ENCODE measurements at places on chromosomes 11 and 22. TPM values are rescaled to one million over a fixed set of nuclear protein-coding genes. Genes with fewer than 3 reads are reported as not detected.
A peak's percentile ranks its signal among the peaks of the same experiment; 100 is the strongest.

DNA sequence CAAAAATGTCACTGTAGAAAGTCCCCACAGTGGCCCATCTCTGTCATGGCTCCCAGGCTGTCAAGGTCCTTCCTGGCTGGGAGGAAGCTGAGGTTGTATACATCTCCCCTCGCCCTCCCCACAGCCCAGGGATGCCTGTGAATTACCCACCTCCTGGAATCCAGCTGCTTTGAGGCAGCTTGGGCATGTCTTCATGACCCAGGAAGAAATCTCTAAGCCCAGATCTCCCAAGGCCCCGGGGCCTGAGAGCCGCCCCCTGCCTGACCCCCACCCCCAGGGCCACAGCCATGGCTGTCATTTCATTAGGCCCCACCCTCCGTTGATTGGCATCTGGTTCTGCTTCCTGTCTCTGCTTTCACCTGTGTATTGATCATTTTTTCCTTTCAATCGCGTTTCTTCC is 207.5 kb downstream of the TBC1D22A start:
- no peak overlapping the region for H3K27ac ChIP-seq
- H3K4me3 ChIP-seq, result no peak overlapping the region
- H3K27me3 ChIP-seq, result no peaks in the 10 kb centered on the region
- H3K36me3 ChIP-seq, result peaks cover 10% of the 10 kb centered on the region

ST14 gene
- 1.0 TPM for total RNA-seq

GRCh38 chr11:73997120-73997770 is 11.6 kb downstream of the UCP3 start:
- H3K27me3 ChIP-seq, result no peaks in the 10 kb centered on the region
- H3K36me3 ChIP-seq, result peaks cover 12% of the 10 kb centered on the region
- no peak for DNase-seq
- H3K4me1 ChIP-seq, result no peaks in the 10 kb centered on the region

TBX10 gene
- total RNA-seq, result 0.14 TPM

- no peaks in the 10 kb centered on the region for H3K27me3 ChIP-seq
- H3K4me3 ChIP-seq, result no peak overlapping the region
- no peak overlapping the region for H3K27ac ChIP-seq
- peaks cover 48% of the 10 kb centered on the region for H3K4me1 ChIP-seq
- no peaks in the 10 kb centered on the region for H3K36me3 ChIP-seq
Measured at GRCh38 chr11:128389461-128389976, 197.8 kb downstream of the ETS1 start.

GRCh38 chr11:44572884-44573283 is 7.4 kb downstream of the CD82 start:
- H3K4me1 ChIP-seq, result peaks cover 80% of the 10 kb centered on the region
- no peaks in the 10 kb centered on the region for H3K36me3 ChIP-seq
- H3K4me3 ChIP-seq, result no peak overlapping the region
- no peak for DNase-seq
- H3K27me3 ChIP-seq, result no peaks in the 10 kb centered on the region

GRCh38 chr22:19473578-19473977 is 5.4 kb downstream of the UFD1 start:
- H3K4me1 ChIP-seq, result peaks cover 32% of the 10 kb centered on the region
- no peaks in the 10 kb centered on the region for H3K27me3 ChIP-seq
- H3K36me3 ChIP-seq, result peaks cover 71% of the 10 kb centered on the region
- H3K4me3 ChIP-seq, result no peak overlapping the region
- H3K27ac ChIP-seq, result no peak overlapping the region

DNA sequence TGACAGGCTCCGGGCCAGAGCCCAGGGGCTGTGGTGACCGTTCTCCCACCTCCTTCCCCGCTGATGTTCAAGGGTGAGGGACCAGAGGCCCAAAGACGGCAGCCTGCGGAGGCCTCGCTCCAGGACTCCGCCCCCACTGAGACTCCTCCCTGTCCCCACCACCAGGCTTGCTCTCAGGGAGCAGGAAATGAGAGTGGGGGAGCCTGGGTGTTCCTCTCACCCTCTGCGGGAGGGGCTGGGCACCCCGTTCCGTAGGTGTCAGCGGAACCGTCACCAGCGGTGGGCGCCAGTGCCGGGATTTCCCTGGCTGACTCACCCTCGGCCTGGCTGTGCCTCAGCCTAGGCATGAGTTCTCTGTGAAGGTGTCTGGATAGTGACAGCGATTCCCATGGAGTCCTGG is 15.7 kb downstream of the DAGLA start:
- H3K4me3 ChIP-seq, result peak overlapping the region; percentile 49
- no peaks in the 10 kb centered on the region for H3K36me3 ChIP-seq
- peak overlapping the region; percentile 92 for H3K27ac ChIP-seq
- peaks cover 89% of the 10 kb centered on the region for H3K4me1 ChIP-seq
- no peaks in the 10 kb centered on the region for H3K27me3 ChIP-seq
- peak; percentile 79 for DNase-seq

POTEH gene
- not detected for total RNA-seq

- H3K36me3 ChIP-seq, result no peaks in the 10 kb centered on the region
- H3K4me3 ChIP-seq, result no peak overlapping the region
- no peaks in the 10 kb centered on the region for H3K4me1 ChIP-seq
- no peaks in the 10 kb centered on the region for H3K27me3 ChIP-seq
- no peak overlapping the region for H3K27ac ChIP-seq
- DNase-seq, result no peak
Measured at GRCh38 chr11:95563173-95563572, 226.4 kb downstream of the FAM76B start.

DNA sequence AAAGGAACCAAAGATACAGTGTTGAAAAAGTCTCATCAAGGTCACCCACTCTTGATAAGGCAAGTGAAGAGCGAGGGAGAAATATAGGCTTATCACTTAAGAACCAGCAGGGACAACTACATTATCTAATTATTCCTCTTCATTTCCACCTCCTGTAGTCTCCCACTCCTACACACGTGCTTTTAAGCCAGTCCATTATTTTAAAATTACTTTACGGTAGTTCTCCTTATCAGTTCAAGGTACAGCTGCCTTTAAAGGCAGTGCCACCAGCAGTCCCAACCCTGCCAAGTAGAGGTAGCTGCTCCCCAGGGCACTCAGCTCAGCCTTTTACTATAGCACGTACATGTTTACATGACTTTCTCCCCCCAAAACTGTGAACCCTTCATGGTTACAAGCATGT is 161.5 kb upstream of the BLID start:
- no peak for DNase-seq
- H3K36me3 ChIP-seq, result no peaks in the 10 kb centered on the region
- no peaks in the 10 kb centered on the region for H3K27me3 ChIP-seq

NRXN2 gene
- 0.71 TPM for total RNA-seq

- H3K27ac ChIP-seq, result peak overlapping the region; percentile 60
- no peak for DNase-seq
- no peaks in the 10 kb centered on the region for H3K36me3 ChIP-seq
- H3K4me3 ChIP-seq, result peak overlapping the region; percentile 70
- peaks cover 24% of the 10 kb centered on the region for H3K4me1 ChIP-seq
- peaks cover 12% of the 10 kb centered on the region for H3K27me3 ChIP-seq
Measured at GRCh38 chr11:74468058-74468457, 709 bp upstream of the KCNE3 start.
